LoVo (cell line): ENCODE measurements at places on chromosomes 11 and 22.

DNA sequence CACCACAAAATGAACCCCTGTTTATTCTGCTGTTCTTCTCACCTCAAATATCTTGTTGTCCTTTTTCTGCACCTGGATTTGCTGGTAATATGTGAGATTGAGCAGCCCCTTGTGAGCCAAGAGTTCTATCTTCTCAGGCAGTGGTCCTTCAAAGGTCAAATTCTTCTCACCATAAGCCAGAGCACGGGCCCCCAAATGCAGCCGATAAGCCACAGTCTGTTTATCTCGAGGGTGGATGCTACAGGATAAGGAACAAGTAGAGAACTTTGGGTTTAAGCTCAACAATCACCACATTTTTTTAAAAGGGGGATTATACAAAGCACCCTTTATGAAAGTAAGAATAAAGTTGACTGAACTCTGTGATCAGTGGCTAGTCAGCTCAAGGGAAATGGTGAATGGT is 15.8 kb downstream of the TBRG1 start:
- DNase-seq, result no peak

DNA sequence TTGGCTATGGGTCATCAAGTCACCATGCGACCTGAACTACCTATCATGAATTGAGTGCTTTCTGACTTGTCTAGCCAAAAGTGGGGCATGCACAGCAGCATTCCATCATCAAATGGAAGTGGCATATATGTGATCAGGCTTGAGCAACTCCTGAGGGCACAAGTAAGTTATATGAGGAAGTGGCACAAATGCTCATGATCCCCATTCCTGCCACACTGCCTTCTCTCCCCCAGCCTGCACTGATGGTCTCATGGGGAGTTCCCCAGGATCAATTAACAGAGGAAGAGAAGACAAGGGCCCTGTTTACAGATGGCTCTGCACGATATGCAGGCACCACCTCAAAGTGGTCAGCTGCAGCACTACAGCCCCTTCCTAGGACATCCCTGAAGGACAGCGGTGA is 21.8 kb downstream of the MS4A4E start:
- DNase-seq, result no peak

DNA sequence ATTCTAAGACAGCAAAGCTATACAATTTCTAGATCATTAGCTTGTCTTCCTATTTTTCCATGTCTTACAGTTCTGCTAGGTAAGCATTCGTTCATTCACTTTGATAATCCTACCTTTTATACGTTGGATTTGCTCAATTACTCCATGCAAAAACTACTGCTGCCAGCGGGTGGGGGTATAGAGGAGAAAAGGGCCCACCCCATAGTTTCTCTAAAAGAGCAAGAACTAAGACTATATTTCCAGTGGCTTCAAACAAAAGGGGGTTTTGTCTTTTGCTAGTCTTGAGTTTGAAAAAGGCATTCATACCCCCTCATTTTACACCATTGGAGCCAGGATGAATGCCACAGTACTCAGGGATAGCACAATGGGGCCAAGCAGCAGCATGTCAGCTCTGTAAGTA is 155.7 kb downstream of the WT1 start:
- no peak for DNase-seq

- DNase-seq, result no peak
Observed at GRCh38 chr11:95248666-95249467, 17.9 kb upstream of the SESN3 start.

DNA sequence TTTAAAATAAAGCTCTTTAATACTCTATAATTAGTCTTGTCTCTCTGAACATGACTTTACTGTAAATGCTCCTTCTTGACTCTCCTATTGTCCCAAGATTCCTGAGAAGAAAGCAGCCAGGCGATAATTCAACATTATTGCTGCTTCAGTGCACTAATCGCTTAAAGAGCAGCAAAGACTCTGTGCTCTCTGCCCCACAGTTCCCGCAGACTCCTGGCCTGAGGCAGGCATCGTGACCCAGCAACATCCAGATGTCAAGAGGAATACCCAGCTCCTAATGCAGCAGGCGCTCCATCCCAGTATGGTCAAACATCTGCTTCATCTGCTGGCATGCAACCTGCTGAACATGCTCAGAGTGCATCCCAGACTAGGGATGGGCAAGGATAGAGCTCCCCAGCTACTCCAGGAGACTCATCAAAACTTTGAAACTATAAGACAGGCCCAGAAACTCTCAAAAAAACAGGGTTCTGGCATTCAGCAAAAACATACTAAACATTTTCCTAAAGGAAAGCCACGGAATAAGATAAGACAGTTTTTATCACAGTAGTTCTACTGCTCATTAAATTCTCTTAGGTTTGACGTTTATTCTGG is 270.0 kb downstream of the SOX6 start:
- DNase-seq, result no peak

- DNase-seq, result no peak
Observed at GRCh38 chr11:112509300-112509699, 248.6 kb upstream of the PLET1 start.

GRCh38 chr11:116353589-116353988 is 419.2 kb downstream of the BUD13 start:
- DNase-seq, result no peak

- DNase-seq, result no peak
Observed at GRCh38 chr11:64004590-64004984, 18.3 kb downstream of the OTUB1 start.

DNA sequence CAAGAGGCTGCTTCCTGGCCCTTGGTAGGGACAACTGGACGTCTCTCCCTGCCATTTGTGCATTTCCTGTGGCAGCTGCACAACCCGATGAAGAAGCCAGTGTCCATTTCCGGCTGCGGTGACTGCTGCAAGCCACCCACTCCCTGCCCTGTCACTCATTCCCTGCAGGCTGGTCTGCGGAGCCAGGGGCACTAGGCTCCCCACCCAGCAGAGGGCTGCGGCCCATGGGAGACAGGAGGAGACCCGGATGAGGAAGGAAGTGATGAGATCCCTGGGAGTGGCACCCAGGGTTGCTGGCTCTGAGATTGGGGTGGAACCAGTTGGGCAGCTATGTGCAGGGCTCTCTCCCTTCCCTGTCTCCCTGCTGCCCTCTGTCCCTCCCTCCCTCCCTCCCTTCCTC is 10.0 kb upstream of the MYRF start:
- no peak for DNase-seq

- no peak for DNase-seq
Observed at GRCh38 chr11:65557280-65558001, 718 bp downstream of the LTBP3 start.

- no peak for DNase-seq
Observed at GRCh38 chr22:22836635-22837034, 51.0 kb upstream of the IGLL5 start.
